ENCODE measurements at places on chromosomes 16 and 17. TPM values are rescaled to one million over a fixed set of nuclear protein-coding genes. Genes with fewer than 3 reads are reported as not detected.

Gene INCA1
- total RNA-seq: not detected

Gene XYLT1
- total RNA-seq: 49.6 TPM

Gene SEC14L5
- not detected for total RNA-seq

Gene CHST5
- total RNA-seq: not detected

Gene HSPB9
- total RNA-seq: not detected

Gene ITGA2B
- 1.6 TPM for total RNA-seq

DNA sequence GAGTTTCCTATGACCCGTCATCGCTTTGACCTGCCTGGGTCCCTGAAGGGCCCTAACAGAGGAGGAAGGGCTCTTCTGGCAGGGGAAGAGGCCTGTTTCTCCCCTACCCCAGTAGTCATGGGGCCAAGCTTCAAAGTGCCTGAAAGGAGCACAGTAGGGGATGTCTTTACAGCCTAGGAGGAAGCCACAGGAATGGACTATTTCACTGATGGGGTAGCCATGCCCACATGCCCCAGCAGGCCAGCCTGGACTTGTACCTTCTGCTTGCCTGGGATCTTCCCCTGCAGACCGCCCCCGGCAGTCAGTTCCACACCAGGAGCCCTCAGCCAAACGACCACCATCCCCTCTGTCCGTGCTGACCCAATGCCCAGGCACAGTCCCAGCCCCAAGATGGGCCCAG, 41.8 kb upstream of the PEMT start:
- DNase-seq: no peak

- DNase-seq: no peak
Observed at GRCh38 chr17:12388226-12388625, 277.5 kb upstream of the MYOCD start.

GRCh38 chr16:49964973-49965372, 60.1 kb upstream of the CNEP1R1 start:
- no peak for DNase-seq

DNA sequence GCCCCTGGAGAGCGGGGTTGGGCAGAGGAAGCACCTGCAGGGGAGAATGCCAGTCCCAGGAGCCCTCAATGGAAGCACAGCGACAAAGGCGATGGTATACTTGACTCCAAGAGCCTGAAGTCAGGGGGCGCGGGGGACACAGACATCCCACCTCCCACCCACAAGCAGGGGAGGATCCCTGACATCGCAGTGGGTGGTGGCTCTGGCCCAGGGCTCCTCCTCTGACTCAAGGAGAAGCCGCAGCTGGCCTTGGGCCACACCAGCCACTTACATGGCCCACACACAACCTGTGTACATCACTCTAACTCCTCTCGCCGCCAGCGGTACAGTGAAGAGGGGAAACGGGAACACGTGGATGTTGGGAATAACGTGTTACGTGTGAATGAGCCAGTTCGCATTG, 44.3 kb downstream of the FZD2 start:
- DNase-seq: no peak

DNA sequence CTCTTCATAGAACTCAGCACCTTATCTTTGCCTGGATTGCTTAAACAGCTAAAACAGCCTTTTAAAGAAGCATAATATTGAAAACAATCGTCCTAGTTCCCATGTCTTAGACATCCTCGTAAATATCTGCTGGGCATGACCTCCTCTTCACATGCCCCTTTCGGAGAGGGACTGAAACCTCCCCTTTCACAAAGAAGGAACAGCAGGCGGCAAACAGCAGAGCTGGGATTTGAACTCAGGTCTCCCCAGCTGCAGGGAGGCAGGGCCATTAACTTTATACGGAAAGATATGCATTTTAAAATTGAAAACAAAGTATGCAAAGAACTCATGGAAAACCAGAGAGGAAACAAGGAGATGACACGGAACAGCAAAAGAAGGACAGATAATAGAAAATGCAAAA, 249.9 kb downstream of the FOXL1 start:
- no peak for DNase-seq
